ENCODE measurements at places on chromosomes 5 and 9.

DNA sequence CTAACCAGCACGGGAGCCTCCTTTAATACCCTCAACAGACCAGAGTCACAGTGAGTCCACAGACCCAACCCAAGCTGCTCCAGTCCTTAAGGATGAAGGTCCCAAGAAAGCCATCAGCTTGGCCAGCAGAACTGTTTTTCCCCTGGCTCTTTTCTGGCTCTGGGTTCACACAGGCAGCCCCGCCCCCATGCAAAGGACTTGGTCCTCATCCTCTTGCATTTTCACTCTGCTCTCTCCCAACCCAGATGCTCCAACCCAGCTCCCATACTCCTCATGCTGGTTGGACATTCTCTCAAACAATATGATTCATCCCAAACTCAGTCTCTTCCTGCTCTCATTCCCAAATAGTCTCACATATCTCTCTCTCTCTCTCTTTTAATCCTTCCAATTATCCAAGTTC lies 74.2 kb upstream of the SPOCK1 start:
- no peak for DNase-seq

DNA sequence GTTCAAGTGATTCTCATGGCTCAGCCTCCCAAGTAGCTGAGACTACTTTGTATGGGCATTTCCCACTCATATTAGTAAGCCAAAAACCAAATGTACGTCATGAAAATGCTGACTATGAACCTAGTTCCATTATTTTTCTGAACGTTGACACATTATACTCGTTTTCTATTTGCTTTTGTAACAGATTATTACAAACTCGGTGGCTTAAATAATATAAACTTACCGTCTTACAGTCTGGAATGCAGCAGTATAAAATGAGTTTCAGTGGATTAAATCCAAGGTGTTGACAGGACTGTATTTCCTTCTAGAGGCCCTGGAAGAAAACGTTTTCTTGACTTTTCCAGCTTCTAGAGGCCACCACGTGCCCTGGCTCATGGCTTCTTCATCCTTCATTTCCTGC lies 517.0 kb downstream of the GADD45G start:
- peak; percentile 52 for DNase-seq

GRCh38 chr5:150612405-150612804 lies 28.1 kb upstream of the SYNPO start:
- no peak for DNase-seq

GRCh38 chr9:16526380-16526779 lies 344.1 kb downstream of the BNC2 start:
- no peak for DNase-seq

DNA sequence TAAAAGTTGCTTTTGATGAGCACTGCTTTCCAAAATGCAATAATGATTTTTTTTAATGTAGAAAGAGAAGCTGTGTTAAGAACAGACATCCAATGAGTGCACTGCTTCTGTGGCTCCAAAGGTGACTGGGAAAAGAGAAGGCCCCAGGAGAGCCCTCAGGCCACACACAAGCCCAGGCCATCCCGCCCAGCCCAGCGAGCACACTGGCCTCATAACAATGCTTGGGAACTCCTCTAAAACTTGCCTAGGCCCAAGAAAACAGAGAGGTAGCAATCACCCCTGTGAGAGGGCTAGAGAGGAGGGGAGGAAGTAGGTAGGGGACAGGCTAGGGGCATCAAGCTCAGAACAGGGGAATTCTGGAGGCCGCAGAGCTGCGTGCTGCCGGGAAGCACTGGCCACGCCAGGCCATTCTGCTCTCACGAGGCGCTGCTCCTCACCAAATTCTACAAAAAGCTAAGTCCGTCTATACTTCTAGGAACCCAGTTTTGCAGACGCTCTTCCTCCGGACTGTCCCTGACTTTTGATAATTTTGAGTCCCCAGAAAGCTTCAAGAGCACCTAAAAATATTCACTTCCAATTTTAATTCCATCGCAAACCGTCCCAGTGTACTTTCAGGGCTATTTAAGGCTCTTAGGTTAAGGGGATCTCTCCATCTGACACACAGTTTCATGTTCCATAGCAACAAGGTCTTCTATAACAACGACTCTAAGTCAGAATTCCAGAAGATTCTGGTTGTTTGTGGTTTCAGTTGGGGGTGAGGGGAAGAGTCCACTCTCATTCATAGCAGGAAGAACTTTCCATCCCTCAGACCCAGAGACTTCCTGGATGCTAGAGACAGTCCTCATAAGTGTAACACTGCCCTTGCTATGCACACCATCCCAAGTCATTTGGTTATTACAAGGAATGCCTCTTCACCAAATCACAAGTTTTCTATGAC lies 51.0 kb downstream of the HABP4 start:
- DNase-seq: no peak

DNA sequence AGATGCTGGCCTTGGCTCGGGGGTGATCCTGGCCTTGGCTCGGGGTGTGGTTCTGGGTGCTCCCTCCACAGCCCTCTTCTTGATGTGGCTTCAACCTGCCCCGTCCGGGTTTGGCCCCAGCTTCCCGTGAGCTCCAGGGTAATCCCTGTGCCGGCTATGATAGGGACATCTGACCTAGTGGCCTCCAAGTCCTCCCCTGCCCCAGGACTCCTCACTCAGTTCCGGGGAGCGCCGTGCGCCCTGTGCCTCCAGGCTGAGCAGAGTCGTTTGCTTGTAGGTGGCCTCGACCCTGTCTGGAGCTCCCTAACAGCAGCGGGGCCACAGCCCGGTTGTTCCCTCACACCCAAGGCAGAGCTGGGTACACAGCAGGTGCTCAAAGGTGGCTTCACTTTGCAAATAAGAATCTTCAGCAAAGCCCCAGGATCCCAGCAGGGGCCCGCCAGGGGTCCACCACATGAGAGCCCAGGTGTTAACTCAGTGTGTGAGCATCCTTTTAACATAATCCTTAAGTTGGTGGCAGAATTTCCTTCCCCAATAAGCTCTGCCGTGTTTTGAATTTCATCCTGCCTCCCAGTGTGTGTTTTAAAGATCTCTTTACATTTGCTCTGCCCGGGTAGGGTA lies 32.3 kb upstream of the CEP72 start:
- no peak for DNase-seq

DNA sequence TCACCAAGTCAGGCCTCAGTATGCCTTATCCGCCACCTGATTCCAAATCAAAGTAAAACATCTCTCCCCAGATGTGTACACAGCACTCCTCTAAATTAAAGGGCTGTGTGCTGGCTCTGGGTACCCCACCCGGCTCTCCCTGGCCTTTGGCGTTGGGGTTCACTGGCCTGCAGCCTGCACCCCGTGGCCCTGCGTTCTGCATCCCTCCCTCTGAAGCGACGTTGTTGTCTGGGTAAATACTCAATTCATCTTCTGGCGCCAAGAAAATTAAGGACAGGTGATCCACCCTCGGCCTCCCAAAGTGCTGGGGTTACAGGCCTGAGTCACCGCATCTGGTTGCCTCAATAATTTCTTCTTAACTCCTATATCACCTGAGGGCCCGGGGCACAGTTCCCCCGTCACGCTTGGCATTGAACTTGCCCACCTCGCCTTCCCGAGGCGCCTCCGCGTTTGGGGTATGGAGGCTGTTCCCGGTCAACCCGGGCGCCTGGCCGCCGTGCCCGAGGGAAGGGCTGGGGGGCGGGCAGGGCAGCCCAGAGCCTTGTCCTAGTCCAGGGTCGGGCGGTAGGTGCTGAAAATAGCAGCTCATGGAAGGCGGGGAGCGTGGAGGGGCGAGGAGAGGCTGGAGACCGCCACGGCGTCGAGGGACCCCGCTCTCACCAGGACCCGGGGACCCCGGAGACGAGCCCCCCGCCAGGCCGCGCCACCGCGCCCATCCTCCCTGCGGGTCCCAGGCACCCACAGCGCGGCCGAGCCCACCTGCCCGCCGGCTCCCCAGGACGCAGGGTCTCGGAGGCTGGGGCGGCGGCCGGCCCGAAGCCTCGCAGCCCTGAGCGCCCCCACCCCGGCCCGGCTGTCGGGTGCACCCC lies 531 bp downstream of the ABO start:
- DNase-seq: no peak

DNA sequence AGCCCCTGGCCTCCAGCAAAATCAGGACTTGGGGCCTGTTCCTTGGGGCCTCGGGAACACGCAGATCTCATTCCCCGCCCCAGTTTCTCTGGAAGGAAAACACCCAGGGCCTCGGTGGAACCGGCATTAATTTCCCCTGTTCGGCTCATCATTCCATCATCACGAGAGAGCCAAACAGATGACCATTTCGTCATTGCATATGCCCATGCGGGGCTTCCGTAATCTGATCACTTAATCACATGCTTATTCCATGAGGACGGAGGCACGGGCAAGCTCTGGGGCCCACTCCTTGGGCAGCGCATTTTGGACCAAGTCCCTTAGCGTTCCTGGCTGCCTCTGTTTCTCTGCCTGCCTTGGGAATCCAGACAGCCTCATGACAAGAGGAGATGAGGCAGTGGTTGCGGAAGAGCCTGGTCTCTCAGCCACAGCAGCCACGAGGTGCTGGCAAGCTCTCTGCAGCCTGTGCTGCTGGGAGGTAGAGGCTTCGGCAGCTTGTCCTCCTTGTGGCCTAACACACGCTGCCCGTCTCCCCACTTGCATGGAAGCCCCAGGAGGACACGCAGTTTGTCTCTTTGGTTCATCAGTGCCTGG lies 65.0 kb upstream of the IER5L start:
- DNase-seq: no peak

DNA sequence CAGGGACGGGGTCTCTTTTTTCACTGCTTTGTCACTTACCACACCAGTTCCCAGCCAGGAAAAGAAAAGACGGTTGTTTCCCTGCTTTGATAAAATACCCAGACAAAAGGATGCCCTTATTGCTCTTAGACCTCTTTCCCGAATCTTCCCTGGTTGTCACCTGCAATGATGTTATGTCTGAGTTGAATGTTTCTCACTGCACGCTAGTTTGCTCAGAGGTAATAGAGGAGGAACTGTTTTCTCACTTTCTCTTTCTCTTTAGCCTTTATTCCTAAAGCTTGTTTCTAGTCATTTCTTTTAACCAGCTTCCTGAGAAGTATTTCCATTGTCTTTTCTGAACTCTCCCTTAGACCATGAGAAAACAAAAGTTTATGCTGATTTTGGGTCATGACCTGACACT lies 32.9 kb downstream of the ACER2 start:
- DNase-seq: no peak

GRCh38 chr5:94433397-94434163 lies 184.8 kb downstream of the KIAA0825 start:
- peak; percentile 72 for DNase-seq
